ENCODE measurements at places on chromosomes 3 and 15.

DNA sequence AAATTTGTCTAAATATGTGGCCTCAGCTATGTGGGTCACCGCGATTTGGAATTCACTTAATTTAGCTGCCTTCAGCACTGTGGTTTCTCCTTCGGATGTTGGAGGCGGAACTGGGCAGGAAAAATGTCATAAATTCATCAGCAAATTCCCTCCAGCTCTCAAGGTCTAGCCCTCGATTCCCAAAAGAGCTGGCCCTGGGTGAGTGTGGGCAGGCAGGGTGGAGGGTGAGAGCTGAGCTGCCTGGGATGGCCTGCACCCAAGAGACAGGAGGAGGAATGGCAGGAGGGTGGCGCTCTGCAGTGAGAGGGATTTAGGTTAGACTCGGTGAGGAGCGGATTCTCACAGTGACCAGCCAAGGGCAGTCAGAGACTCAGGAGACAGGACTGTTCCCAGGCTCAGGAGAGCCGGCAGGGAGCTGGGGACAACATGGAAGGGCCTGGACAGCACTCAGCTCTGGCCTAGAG lies 57.1 kb downstream of the FEM1B start:
- no peak for DNase-seq

- DNase-seq, result no peak
Observed at GRCh38 chr15:83673385-83673784, 19.5 kb downstream of the ADAMTSL3 start.

DNA sequence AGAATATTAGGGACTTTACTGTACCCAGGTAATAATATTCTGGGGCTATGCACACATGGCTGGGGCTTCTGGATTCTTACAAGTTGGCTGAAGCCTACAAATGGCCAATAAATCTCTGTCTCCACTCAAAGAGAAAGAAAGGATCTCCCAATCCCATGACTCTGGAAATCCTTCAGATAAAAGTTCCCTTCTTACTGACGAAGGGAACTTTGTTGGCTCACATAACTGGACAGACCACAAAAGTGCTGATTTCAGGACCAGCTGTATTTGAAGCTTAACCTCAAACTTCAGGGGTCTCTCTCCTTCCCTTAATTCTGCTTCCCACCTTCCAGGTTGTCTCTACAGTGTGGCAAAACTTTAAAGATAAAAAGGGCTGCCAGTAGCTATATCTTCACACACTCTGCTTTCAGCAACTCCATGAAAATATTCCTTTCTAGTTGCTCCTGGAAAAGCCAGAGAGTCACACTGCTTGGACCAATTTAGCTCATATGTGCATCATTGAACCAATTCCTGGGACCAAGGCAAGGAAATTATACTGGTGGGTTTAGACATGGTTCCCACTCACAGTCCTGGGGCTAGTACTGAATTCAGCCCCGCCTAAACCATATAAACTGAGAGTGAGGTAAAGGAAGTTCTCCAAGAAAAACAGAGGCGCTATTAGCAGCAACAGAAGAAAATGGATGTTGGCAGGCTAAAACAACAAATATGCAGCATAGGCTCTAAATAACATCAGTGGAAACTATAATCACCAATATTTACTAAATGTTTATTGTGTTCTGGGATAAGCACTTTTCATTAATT lies 290.0 kb upstream of the GADL1 start:
- DNase-seq, result no peak

DNA sequence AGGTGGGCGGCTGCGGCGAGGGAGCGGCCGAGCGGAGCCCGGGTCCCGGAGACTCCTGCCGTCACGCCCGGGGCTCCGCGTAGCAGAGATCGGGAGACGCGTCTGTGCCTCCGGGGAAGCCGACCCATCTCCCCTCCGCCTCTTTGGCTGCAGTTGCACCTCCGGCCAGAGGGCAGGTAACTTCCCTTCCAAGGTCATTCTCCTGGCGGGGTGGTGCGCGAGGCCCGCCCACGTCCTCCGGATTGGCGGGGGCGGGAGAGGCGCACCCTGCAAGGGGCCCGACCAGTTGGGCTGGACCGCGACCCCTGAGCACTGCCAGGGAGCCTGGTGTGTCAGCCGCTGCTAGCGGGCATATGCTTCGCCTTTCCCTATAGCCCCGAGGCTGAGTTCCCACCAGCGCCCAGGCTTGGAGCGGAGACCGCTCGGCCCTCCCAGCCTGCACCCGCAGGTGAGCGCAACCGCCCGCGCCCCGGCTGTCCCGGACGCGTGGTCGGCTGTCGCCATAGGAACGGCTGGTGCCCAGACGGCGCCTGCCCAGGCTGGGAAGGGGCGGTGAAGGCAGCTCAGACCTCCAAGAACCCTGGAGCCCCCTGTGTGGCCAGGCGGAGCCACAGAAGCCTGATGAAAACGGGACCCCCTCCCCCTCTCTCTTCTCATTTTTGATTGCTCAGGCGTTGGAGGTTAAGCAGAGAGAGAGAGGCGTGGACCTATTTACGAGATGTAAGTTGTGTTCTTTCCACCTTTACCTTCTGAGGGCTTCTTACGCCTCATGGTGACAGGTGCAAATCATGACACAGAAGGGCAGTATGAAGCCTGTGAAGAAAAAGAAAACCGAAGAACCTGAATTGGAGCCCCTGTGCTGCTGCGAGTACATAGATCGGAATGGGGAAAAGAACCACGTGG lies 453 bp downstream of the ZDHHC23 start:
- DNase-seq, result no peak

DNA sequence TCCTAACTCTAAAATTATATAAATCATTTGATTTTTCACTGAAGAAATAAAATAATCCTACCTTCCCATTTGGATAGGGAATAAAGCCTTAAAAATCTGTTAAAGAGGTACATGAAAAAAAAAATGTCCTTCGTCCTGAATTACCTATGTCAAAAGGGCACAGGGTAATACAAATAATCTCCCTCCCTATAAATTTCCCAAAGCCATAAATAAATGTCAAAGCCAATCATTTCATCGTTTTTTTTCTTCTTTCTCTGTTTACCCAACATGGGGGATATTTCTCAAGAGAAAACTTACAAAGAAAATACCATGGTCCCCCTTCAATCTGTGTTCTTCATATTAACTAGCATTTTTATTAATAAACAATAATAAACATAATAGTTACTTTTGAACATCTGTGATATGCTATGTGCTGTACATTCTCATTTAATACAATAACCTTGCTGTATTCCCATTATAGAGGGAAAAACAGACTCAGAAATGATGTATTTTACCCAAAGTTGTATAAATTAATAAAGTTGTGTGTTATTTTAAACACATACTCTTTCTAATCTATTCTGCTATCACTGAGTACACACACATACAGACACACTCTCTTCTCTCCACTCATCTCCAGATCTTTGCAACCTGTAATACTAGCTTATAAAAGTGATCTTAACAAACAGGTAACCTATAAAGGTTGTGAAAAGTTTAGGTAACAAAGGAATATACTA lies 910 bp upstream of the ANKRD28 start:
- no peak for DNase-seq

DNA sequence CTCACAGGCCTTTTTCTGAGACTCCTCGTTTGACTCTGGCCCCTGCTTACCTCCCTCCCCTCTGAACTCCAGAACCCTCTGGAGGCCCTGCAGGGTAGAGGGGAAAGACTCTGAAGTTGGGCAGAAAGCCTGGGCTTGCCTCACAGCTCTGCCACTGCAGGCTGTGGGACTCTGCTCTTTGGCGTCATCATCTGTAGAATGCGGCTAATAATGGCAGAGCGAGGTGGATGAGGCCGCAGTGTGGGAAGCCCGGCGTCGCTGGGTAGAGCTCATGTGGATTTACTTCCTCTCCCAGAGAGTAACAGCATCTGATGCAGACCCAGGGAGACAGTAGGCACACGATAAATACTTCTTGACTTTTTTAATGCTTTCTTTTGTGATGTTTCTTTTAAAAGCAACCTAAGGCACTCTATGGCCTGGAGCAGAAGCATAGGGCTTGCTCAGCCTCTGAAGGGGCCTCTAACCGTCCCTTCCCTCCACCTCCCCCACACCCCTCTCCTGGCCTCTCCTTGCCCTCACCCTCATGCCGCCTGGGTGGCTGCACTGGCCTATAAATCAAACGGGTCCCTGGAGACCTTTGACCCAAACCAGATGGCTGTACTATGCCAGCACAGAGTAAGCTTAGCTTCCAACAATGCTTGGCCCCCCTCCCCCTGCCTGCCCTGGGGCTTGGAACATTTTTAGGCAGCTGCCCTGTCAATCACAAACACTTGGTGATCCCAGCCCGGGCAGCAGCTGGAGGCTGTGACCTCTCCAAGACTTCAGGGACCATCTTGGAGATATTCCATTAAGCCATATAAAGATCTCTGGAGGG lies 32.9 kb downstream of the SPSB4 start:
- peak; percentile 59 for DNase-seq

DNA sequence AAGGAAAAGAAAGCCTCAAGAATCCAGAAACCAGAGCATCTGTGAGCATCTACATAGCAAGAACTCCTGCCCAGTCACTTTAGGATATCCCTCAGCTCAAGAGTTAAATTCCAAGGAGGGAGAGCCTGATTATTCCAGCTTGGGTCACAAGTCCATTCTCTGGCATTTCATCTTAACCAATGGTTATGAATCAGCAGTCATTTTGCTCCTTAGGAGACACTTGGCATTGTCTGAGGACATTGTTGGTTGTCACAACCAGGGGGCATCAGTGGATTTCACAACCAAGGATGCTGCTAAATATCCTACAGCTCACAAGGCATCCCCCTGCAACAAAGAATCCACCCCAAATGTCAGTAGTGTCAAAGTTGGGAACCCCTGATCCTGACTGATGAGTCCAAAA lies 51.0 kb upstream of the LMCD1 start:
- no peak for DNase-seq

- DNase-seq, result no peak
Observed at GRCh38 chr3:40079203-40079846, 230.2 kb upstream of the EIF1B start.

GRCh38 chr15:86489981-86490380 lies 410.3 kb downstream of the AGBL1 start:
- no peak for DNase-seq

DNA sequence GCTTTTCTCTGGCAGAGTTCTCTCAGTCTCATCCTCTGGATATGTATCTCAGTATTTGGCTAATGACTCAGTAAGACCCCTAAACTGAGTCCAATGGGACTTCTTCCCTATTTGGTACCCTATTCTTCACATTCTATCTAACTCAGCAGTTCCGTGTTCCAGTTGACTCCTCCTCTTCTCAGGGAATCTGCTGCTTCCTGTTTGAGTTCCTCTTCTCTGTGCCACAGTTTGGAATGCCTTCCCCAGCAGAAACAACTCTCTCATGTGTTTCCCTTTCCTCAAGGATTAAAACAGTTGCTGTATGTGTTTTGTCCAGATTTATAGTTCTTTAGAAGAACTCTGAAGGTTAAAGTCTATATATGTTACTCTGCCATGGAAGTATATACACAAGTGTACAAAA lies 344.0 kb upstream of the RARB start:
- DNase-seq, result no peak

- DNase-seq, result no peak
Observed at GRCh38 chr3:31670722-31671121, 138.0 kb downstream of the STT3B start.

- no peak for DNase-seq
Observed at GRCh38 chr15:68585574-68586273, 6.9 kb downstream of the CORO2B start.

- no peak for DNase-seq
Observed at GRCh38 chr3:135989242-135989641, 23.7 kb downstream of the PPP2R3A start.

- no peak for DNase-seq
Observed at GRCh38 chr15:60091157-60091556, 87.0 kb downstream of the FOXB1 start.

GRCh38 chr3:43063114-43063513 lies 42.8 kb downstream of the POMGNT2 start:
- no peak for DNase-seq

DNA sequence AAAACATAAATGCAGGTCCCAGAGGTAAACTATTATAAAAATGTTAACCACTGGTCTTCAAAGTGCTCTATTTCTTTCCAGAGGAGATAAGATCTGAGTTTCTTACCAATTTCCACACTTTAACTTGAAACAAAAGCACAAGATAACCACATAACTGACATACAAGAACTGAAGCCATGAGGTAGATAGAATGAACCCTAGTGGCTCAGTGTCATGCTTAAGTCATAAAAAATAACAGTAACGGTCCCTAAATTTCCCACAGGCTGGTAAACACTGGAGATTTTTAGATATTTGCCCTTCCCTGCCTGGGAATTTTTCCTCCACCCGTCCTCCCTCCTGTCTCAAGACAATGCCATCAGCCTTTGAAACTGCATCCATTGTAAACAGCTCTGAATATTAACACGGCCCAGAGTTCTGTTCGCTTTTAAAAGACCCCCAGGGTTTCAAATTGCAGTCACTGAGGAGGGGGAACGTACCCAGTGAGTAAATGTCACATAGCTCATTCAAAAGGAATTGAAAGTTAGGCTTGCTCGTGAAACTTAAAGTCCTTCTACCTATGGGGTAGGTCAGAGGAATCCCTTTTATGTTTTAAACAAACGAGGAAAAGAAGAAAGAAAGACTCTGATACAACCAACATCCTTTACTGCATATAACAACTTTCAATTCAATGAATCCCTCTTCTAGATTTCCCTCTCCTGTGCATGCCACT lies 5.7 kb downstream of the LRIG1 start:
- no peak for DNase-seq

DNA sequence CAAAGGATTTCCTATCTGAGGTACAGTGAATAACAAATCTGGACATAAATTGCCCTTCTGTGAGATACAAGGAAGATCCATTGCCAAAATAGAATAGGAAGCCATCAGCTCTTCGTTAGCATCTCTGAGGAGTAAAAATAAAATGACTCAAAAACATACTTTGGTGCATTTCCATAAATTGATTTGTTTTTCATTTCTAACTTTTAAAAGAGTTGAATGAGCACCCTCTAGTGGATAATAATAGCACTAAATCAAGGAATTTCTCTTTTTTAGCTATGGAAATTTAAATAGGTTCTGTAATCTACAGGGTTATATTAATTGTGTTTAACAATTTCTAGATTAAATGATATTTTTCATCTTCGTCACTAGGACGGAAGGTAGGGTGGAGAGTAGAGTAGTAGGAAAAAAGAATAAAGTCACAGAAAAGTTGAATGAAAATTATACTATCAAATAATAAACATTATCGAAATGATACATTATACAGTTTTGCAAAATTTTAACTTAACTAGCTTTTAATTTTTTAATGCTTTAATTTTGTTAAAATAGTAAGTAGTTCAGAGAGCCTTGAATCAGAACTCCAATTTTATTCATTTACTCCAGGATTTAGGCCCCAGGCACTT lies 6.4 kb downstream of the NSUN3 start:
- no peak for DNase-seq
